ENCODE measurements at places on chromosomes 12 and 14. TPM values are rescaled to one million over a fixed set of nuclear protein-coding genes. Genes with fewer than 3 reads are reported as not detected.

DNA sequence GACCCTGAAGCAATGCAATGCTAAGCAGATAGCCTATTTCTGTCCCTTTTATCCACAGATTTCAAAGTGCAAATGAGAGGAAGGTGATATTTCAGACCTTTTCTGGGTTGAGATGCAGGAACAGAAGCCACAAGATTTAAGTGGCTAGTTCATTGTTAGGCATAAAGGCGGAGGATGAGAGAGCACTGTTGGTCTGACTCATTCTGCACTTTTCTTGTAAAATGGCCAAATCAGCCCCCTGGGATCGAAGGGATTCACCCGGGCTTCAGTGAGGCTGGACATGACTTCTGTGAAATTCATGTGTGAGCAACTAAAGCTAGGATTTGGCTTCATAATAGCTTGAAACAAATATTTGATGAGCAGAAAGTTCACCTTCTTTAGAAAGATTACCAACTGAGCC lies 101.9 kb upstream of the OVCH1 start:
- DNase-seq = no peak
- no peak overlapping the region for H3K4me3 ChIP-seq
- no peaks in the 10 kb centered on the region for H3K36me3 ChIP-seq
- H3K27ac ChIP-seq = no peak overlapping the region
- no peaks in the 10 kb centered on the region for H3K27me3 ChIP-seq

DNA sequence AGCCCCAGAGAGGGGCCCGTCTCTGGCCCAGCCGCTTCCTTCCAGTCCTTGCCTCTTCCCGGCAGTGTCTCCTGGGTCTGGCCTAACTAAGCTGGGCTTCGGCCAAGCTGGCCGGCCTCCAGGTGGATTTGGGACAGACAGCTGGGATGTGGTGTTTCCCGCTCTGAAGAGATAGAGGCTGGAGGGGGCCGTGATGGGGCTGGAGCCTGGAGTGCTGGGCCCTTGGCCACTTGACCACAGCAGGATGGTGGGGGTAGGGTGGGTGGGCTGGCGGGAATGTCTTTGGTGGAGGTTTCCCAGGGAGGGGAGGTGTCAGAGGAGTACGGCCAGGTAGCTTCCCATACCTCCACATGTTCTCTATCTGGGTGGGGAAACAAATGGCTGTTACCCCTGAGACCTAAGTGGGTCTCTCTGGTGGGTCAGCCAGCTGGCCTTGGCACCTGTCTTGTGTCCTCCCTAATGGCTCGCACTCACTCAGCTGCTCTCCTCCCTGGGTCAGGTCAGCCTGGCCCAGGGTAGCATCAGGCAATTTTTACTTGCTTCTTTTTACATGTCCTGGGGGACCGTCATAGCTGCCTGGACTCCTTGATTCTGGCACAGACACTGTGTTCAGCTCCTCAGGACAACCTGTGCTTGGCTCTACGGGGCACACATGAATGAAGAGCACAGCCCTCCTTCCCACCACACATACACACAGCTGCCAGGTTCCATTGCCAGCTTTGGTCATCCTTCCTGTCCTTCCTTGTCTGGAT lies 19.8 kb upstream of the PGF start:
- H3K27me3 ChIP-seq = no peaks in the 10 kb centered on the region
- H3K4me1 ChIP-seq = peaks cover 11% of the 10 kb centered on the region

- H3K36me3 ChIP-seq = peaks cover 7% of the 10 kb centered on the region
- no peak overlapping the region for H3K27ac ChIP-seq
- no peaks in the 10 kb centered on the region for H3K27me3 ChIP-seq
These were observed 29.1 kb downstream of the ZNF664 start for GRCh38 chr12:124002021-124002644.

The KLRG1 gene
- total RNA-seq = 3.0 TPM

The ASPG gene
- not detected for total RNA-seq

The CCDC60 gene
- not detected for total RNA-seq

Measured in activated CD4-positive, alpha-beta T cell treated with anti-CD3 and anti-CD28 coated beads, Interleukin-2, amount 10 ng/mL, durations not matched to agents 7 days and 5 days (primary cell).